ENCODE measurements at places on chromosomes 5 and 9. TPM values are rescaled to one million over a fixed set of nuclear protein-coding genes. Genes with fewer than 3 reads are reported as not detected.

The TYRP1 gene
- total RNA-seq, result 3.5 TPM

The NIPAL4 gene
- total RNA-seq, result 0.63 TPM

The GPR21 gene
- 1.9 TPM for total RNA-seq

The CFAP77 gene
- total RNA-seq, result not detected

The SMC5 gene
- 27.8 TPM for total RNA-seq

The CAMK2A gene
- total RNA-seq, result 5.0 TPM

- DNase-seq, result no peak
Measured at GRCh38 chr9:18754537-18754936, 278.5 kb downstream of the SAXO1 start.

DNA sequence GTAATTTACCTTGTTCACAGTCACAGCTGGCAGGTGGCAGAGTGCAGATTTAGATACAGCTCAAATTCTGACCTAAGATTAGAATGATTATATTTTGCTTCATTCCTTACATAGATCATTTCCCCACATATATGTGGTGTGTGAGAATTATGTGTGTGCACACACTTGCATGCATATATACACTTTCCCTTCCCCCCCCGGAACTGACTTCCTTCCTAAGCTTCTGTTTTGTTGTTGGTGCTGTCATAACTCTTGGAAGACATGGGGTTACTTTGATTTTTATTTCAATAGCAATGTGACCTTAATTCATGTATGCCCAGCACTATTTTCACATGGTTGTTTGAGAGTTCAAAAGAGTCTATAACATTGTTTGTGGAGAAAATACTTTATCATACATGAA lies 112.8 kb downstream of the CMYA5 start:
- DNase-seq, result no peak

GRCh38 chr9:136599811-136600660 lies 54.2 kb upstream of the NOTCH1 start:
- no peak for DNase-seq

DNA sequence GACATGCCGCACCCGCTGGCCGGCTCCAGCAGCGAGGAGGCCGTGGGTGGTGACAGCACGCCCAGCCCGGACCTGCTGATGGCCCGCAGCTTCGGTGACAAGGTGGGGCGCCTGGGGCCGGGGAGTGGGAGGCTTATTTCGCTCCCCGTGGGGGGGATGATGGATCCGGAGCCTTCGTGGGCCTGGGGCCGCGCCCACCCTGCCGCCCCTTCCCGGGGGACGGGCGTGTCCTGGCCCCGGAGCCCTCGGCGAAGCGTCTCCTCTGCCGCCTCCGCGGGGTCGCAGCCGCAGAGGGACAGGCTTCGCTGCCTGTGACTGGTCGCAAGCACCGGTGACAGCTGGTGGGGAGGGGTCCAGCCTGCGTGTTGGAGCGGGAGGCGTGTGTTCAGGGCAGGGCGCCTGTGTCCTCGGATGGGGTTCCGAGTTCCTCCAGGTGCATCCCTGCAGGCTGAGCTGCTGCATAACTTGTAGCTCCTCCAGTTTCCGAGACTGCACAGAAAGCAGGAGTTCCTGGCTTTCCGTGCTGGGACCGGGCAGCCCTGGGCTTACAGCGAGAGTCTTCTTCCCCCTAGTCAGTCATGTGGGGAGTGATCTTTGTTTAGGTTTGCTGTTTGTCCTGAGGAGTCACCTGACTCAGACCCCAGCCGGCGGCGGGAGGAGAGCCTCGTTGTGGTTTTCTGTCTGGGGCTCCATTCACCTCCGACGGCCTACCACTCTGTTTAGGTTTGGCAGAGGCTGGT lies 666 bp downstream of the SNX30 start:
- DNase-seq, result peak; percentile 41

DNA sequence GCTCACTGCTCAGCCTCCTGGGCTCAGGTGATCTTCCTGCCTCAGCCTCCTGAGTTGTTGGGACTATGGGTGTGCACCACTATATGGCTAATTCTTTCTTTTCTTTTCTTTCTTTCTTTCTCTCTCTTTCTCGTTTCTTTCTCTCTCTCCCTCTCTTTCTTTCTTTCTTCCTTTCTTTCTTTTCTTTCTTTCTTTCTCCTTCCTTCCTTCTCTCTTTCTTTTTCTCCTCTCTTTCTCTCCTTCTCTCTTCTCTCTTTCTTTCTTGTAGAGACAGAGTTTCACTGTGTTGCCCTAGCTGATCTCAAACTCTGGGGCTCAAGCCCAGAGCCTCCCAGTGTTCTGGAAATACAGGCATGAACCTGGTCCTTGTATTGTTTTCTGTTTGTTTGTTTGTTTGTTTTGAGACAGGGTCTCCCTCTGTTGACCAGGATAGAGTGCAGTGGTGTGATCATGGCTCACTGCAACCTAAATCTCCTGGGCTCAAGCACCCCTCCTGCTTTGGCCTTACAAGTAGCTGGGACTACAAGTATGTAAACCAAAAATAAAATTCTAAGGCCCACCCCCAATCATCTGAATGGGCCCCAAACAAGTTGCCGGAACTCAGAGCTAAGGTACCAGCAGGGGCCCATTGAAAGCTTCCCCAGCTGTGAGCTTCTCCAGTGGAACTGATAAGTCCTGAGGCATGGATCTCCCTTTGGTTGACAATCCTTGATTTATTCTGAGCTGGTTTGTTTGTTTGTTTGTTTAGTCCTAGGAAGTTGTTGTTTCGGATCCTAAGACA lies 11.9 kb upstream of the BTF3 start:
- no peak for DNase-seq

- DNase-seq, result no peak
Measured at GRCh38 chr5:176652136-176652535, 4.9 kb downstream of the TSPAN17 start.

DNA sequence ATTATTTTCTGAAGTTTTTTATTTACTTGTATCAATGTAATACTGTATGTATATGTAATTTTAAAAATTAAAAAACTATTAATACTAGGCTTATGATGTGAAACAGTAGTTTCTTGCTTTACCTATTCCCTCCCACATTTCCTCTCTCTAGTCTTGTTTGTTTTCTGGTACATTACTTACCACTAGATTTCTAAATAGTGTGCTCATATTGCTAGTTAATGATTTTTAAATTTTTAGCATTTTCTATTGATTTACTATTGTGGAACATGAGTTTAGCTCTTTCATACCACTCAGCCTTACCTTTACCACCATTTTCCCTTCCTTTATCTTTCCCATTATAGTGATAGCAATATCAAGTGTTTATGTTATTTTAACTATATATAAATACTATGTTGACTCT lies 39.3 kb downstream of the UBE2R2 start:
- no peak for DNase-seq

DNA sequence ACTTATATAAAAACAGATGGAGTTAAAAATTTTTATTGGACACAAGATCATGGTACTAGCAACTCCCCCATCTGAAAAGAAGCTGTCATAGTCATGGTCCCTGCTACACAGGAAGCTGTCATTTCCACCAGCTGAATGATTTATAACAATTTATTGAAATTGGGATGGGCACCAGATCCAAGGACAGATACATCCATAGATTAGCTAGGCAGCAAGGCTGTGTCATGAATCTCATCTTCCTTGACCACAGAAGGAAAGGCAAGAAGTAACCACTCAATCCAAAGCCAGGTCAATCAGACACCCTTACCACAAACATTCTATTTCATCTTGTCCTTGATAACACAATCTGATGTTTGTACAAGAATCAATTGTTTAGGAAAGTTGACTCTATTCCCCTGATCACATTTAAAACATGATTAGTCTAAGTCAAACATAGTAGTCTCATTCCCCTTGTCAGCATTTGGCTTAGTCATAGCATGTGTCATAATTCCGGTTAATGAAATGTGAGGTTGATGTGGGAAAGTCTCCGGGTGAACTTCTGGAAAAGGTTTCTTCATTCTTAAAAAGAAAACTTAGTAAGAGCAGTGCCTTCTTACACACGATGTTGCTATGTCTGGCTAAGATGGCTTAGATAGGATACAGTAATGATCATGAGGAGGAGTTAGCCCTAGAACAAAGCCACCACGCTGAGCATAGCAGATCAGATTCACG lies 462.6 kb upstream of the PAPPA start:
- no peak for DNase-seq

DNA sequence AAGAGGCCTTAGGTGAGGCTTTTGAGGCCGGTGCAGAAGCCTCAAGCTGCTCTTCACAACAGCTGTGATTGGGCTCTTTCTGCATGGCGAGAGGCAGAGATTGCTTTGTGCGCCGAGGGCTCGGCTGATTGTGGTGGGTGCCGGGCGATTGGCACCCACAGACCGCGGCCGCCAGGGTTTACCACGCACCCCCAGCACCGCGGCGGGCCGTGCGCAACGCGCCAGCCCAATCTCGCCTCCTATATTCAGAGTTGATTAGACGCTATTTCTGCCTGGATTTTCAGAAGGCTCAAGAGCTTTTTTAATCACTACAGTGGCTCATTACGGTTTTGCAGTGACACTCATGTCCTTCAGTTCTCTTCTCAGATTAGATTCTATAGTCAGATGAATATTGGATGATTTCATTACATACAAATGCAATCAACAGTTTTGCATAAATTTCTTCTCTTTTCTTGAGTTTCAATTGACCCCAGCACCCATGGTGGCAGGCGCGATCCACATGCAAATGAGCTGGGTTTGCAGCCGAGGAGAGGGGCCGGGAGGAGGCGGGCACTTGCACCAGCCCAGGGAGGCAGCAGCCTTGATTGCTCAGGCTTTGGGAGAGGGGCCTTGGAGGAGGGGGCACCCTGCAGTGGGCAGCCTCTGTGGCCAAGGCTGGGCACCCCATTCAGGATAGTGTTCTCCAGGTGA lies 33.8 kb upstream of the PTGS1 start:
- DNase-seq, result no peak

GRCh38 chr5:75113354-75114113 lies 61.2 kb upstream of the GCNT4 start:
- no peak for DNase-seq

DNA sequence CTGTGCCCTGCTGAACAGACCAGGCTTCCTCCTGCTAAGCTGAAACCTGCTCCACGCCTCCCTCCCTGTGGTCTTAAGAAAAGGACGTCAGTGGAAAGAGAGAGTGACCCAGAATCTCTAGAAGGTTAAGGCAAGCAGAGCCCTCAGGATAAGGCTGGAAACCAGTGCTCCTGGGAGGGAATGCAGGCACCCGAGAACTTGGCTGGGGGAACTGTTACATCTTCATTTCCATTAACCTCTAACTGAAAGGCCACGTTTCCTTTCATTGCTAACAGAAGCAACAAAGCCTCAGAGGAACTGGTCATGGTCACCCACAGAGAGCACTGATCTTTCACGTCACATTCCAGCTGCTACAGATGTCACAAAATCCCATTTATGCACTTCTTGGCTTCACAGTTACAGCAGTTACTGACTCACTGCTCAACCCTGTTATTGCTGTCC lies 26.1 kb upstream of the AKNA start:
- DNase-seq, result no peak

- DNase-seq, result no peak
Measured at GRCh38 chr9:133144904-133145851, 18.5 kb downstream of the GBGT1 start.
